ENCODE measurements at places on chromosomes 4 and X.

- no peak for DNase-seq
These were observed 1.6 kb downstream of the SLIT2 start for GRCh38 chr4:20253283-20253734.

- no peak for DNase-seq
These were observed 43.4 kb downstream of the EFNB1 start for GRCh38 chrX:68872171-68872570.

GRCh38 chrX:38968344-38969216, 167.3 kb downstream of the MID1IP1 start:
- DNase-seq, result no peak

DNA sequence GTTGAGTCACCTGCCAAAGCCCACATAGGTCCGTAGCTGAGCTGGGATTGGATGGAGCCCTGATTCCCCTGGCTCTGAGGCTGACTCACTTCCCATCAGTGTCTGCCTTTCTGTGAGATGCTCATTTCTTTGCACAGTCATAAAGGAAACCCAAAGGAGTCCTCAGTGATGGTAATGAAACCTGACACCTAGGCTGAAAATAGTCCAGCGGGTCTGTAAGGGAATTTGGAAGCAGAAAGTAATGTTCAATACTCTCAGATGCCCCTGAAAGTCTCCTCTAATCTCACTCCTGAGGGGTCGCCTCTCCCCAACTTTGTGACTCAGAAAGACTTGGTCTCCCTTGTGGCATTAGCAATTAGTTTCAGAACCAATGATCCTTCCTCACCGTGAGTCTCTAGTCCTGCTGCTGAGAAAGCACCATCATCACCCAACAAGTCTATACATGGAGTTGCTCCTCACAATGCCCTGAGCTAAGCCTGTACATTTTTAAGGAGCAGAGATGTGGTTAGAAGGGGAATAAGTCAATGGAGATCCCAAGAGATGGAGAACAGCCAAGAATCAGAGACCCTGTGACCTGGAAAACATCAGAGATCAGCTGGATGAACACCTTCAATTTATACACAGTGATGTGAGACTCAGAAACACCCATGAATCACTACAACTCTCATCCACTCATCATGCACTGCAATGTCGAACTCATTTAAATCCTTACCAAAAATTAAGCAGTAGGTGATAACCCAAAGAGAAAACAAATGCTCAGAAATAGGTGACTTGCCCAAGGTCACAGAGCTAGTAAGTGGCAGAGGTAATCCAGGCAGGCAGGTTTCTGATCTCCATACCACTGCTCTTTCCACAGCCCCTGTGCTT, 219.0 kb upstream of the CPEB2 start:
- DNase-seq, result no peak

- no peak for DNase-seq
These were observed 40.0 kb downstream of the SEPTIN11 start for GRCh38 chr4:76989391-76990061.
